ENCODE measurements at places on chromosomes 6 and 20. TPM values are rescaled to one million over a fixed set of nuclear protein-coding genes. Genes with fewer than 3 reads are reported as not detected.

The CLIC5 gene
- 2.2 TPM for total RNA-seq

The DNAAF9 gene
- total RNA-seq = 24.5 TPM

The ZNF512B gene
- 10.2 TPM for total RNA-seq

The NKAIN4 gene
- total RNA-seq = not detected

DNA sequence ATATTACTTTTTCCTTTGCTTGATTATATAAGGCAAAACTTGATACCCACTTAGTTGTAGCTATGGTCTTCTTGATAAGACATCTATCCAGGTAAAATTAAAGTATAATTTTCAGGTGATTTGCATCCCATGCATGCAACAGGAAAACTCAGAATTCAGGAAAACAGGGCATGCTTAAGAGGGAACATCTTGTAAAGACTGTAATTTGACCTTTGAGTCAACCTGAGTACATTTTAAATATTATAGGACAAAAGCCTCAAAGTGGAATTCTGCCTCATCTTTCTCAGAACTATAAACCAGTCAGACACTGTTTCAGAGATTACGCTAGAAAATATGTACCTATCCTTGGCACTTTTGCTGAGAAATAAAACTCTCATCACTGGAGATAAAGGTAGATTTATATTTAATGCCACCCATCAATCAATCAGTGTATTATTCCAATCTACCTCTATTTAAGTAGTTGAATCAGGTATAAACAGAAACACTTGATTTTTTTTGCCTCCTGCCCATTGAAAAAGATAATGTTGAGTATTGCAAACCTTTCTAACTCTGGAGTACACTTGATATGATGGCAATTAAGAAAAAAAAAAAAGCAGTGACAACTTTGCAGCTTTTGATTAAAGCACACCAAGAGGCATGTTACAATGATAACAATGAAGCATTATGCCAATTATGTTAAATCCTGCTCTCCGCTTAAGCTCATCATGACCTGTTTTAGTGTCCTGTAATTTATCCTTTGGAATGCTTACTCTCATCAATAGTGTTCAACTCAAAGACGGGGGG, 2.8 kb downstream of the CITED2 start:
- H3K4me1 ChIP-seq = peaks cover 50% of the 10 kb centered on the region
- no peaks in the 10 kb centered on the region for H3K27me3 ChIP-seq
- H3K36me3 ChIP-seq = no peaks in the 10 kb centered on the region
- no peak for DNase-seq

DNA sequence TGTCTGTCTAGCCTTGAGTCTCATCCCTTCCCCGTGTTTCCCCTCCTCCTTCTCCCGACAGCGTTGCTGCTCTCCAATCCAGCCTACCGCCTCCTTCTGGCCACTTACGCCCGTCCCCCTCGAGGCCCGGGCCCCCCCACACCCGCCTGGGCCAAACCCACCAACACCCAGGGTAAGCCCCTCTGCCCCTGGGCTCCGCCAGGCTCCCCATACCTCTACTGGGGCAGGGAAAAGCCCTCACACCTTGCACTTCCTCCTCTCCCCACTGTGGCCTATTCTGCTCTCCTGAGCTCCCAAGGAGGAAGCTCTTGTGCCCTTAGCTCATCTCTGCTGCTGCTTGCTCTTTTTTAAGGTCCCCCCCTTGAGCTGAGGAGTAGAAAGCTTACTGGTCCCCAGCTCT, 11.0 kb downstream of the DDR1 start:
- H3K36me3 ChIP-seq = peaks cover 59% of the 10 kb centered on the region
- H3K4me1 ChIP-seq = no peaks in the 10 kb centered on the region
- no peaks in the 10 kb centered on the region for H3K27me3 ChIP-seq
- H3K27ac ChIP-seq = no peak overlapping the region
- no peak for DNase-seq

- no peak for DNase-seq
- H3K27me3 ChIP-seq = no peaks in the 10 kb centered on the region
- no peaks in the 10 kb centered on the region for H3K4me1 ChIP-seq
Observed at GRCh38 chr6:42624601-42625000, 60.8 kb downstream of the UBR2 start.

- no peak for DNase-seq
- H3K27ac ChIP-seq = peak overlapping the region; percentile 37
- peaks cover 44% of the 10 kb centered on the region for H3K4me1 ChIP-seq
- peak overlapping the region; percentile 41 for H3K4me3 ChIP-seq
Observed at GRCh38 chr6:156851454-156851921, 74.3 kb downstream of the ARID1B start.

- H3K4me3 ChIP-seq = no peak overlapping the region
- no peaks in the 10 kb centered on the region for H3K36me3 ChIP-seq
- no peak for DNase-seq
- H3K4me1 ChIP-seq = no peaks in the 10 kb centered on the region
Observed at GRCh38 chr6:43762966-43763695, 6.9 kb upstream of the VEGFA start.

DNA sequence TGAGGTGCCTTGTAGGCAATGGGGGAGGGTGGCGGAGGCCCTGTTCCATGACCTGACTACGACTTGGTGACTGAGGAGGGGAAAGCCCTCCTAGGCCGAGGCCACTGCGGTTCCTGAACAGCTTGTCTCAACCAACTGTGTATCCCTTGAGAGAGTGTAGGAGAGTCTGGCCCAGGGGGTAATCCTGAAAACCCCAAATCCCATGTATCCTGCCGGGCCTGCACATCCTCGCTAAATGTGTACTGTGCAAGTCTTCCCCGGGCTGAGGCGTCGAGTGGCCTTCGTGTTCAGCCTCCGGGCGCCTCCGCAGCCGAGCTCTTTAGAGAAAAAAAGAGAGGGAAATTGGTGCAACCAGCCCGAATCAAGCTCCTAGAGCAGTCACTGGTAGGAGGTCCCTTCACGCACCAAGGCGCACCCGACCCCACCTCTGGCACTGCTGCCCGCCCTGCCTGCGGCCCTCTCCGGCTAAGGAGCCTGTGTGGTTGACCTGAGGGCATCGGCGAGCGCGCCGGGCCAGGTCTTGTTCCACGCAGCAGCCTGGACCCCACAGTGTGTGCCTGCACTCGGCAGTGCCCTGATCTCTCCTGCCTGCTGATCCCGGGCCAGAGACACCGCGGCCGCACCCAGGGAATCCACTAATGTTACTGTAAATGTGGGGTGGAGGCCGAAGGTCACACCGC, 7.3 kb downstream of the SIM1 start:
- H3K36me3 ChIP-seq = no peaks in the 10 kb centered on the region
- H3K4me3 ChIP-seq = no peak overlapping the region
- no peak for DNase-seq
- peaks cover 83% of the 10 kb centered on the region for H3K27me3 ChIP-seq

DNA sequence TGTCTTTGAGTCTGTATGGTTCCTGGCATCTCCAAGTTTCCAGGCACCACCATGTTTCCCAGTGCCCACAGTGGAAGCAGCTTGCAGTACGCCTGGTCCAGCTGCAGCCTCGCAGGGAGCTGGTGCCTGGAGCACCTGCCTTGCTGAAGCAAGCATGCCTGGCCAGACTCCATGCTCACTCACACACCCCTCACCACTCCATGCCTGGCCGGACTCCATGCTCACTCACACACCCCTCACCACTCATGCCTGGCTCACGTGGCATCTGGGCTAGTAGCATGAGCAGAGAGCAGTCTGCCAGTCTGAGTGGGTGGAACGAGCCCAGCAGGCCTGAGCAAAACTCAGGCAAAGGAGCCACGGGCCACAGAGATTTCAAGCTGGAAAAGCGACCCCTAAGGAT, 214.3 kb downstream of the TFAP2C start:
- no peak overlapping the region for H3K4me3 ChIP-seq
- no peaks in the 10 kb centered on the region for H3K4me1 ChIP-seq
- no peaks in the 10 kb centered on the region for H3K36me3 ChIP-seq
- DNase-seq = no peak
- no peak overlapping the region for H3K27ac ChIP-seq

DNA sequence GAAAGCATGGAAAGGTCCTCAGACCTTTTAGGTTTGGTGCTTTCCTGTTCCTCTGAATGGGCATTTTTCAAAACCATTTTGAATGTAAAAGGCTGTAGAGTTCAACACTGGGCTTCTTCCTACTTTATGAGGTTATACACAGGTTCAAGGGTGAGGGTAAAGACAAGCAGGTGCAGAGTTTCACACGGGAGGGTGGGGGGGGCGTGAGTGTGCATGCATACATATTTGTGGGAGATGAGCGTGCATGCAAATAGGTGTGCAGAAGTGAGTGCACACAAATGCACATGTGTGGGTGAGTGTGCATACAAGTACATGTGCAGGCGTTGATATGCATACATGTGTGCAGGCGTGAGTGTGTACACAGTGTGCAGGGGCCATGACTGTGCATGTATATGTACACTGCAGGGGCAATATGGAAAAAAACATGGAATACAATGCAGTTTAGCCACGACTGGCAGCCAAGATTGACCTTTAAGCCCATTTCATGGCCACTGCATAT, 183.1 kb downstream of the GMPR start:
- H3K27ac ChIP-seq = no peak overlapping the region
- no peak for DNase-seq
- peaks cover 24% of the 10 kb centered on the region for H3K4me1 ChIP-seq
- H3K36me3 ChIP-seq = no peaks in the 10 kb centered on the region

DNA sequence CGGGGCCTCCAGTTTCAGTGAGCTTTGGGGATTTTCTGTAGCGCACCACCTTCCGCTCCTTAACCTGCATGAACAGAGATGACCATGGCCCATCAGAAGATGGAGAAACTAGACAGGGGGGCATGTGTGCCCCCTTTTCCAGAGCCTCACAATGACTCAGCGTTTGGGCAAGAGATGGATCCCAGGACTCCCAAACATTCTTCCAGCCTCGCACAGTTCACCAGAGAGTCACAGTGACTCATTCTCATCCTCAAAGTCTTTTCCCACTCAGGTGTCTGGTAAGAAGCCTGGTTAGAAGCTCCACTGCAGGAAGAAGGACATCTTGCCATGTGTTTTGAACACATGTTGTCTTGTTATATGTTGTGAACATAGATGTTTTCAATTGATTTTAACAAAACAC, 76.2 kb upstream of the FRMD1 start:
- no peak overlapping the region for H3K4me3 ChIP-seq
- H3K36me3 ChIP-seq = no peaks in the 10 kb centered on the region
- H3K27me3 ChIP-seq = no peaks in the 10 kb centered on the region
- no peak for DNase-seq

DNA sequence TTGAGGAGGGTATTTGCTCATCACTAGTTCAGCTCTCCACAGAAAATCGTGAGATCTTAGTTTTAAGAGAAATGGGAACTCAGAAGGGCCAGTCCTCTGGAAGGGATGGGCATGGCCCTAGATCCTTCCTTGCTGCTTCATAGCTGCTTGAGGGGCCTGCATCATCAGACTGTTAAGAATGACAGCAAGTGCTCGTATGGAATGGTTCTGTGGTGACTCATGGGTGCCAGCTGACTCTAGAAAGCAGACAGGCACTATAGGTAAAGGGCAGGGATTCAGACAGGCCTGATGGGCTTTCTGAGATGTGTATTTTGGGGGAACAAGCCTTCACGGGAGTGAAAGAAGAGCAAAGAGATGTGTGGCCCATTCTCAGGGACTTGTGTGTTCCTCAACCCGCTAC, 90.8 kb downstream of the MYLK4 start:
- H3K27ac ChIP-seq = no peak overlapping the region
- no peaks in the 10 kb centered on the region for H3K27me3 ChIP-seq
- H3K36me3 ChIP-seq = no peaks in the 10 kb centered on the region
- H3K4me3 ChIP-seq = no peak overlapping the region

DNA sequence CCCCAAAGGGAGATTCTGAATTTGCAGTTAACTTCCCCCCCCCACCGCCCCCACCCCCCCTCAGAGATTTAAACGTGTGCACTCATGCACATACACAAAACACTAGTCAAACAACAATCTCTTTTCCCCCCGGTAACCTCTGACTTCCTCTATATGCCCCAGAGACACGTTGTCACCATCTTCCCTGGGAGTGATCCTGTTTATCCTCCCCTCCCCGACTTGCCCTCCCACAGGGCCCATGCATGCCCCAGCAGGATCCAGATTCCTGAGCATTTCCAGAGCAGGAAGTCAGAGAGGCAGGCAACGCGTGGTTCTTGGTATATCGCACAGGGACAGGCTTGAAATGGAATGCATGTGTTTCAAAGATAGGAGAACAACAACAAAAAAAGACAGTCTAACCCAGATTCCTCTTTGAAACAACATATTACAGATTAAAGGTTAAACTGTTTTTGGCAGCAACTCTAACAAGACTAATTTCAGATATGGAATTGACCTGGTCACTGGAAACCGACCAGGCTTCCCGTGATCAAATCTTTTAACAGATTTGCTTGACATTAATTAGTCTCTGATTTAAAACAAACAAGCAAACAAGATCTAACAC, 1.3 kb downstream of the BLCAP start:
- H3K27ac ChIP-seq = peak overlapping the region; percentile 98
- H3K27me3 ChIP-seq = no peaks in the 10 kb centered on the region
- no peak for DNase-seq
- H3K4me1 ChIP-seq = peaks cover 34% of the 10 kb centered on the region

All from thoracic aorta (tissue), 2 donors.